AML-193 (cell line): ENCODE measurements at places on chromosomes 4 and X.

DNA sequence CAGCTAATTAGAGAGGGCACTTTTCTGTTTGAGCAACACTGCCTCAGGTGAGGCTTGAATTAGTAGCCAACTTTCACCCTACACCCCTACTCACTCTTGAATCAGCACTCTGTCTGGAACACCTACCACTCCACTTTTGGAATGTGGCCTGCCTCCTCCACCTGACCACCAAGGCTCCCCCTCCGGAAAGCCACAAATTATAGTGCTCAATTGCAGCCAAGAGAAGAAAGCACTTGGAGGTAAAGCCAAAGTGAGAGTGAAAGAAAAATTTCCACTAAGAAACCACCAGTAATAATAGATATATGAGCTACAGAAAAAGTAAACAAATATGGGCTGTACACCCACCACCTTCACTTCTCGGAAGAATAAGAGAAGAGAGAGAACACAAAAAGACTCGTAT lies 41.1 kb downstream of the PPP3CA start:
- DNase-seq, result no peak

GRCh38 chr4:56575820-56576429 lies 70.3 kb downstream of the ARL9 start:
- no peak for DNase-seq

GRCh38 chrX:155435744-155436112 lies 22.7 kb downstream of the F8A3 start:
- no peak for DNase-seq

DNA sequence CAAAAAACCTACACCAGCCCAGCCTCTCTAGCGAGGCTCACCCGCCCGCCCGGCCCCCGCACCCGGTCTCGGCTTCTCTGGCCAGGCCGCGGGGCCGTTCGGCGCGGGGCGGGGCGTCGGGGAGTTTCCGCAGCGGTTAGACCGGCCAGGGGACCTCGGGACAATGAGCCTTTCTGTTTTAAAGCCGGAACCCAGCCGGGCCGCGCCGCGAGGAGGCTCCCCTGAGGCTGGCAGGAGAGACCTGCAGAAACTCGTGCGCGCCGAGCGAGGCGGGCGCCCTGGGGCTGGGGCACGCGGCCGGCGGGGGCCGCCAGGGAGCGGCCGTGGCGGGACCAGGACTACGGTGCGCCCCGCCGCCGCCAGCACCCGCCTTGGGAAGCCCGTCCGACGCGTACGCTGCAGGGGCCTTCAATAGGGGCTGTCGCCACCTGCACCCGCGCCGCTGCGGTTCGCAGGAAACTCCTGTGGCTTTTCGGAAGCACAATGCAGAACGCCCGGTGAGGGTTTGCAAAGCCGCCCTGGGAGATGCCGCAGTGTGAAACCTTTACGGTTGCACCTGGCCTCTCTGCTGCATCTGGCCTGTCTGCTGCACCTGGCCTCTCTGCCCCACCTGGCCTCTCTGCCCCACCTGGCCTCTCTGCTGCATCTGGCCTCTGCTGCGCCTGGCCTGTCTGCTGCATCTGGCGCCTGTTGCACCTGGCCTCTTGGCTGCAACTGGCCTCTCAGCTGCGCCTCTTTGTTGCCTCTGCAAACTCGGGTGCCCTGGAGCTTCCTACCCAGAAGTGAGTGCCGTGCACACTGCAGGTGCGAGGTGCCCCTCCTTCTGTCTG lies 63.9 kb downstream of the TRAPPC11 start:
- DNase-seq, result peak; percentile 29

- no peak for DNase-seq
Observed at GRCh38 chr4:7348946-7349900, 85.5 kb downstream of the PSAPL1 start.

DNA sequence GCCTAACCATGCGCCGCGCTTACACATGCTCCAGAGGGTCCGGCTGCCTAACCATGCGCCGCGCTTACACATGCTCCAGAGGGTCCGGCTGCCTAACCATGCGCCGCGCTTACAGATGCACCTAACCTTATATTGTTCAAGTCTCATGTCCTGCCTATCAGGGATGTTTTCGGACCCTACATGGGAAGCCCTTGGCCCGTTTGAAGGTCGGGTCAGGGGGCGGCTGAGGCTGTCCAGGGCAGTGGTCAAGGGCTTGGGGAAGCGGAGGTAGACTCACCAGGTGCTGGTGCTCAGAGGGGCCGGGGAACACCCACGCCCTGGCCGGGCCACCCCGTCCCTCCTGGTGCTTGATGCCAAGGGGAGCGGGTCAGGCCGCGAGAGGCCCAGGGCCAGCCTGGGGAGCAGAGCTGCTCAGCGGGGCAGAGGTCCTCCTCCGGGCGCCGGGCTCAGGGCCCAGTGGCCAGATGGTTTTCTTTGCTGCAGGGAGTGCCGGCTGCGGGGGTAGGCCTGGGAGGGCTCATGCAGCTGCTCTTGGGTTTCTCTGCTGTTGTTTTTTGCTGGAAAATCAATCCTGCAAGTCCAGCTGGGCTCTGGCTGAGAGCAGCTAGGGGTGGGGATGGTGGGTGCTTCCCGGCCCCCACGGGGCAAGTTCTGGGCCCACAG lies 35.4 kb upstream of the SPON2 start:
- DNase-seq, result no peak
